Right renal cortex interstitium (tissue), 3 donors: ENCODE measurements at places on chromosomes 6 and 20. TPM values are rescaled to one million over a fixed set of nuclear protein-coding genes. Genes with fewer than 3 reads are reported as not detected.

- DNase-seq, result no peak
Observed at GRCh38 chr6:132568611-132569010, 1.5 kb upstream of the TAAR6 start.

GRCh38 chr6:8888468-8888867, 453.1 kb upstream of the SLC35B3 start:
- DNase-seq, result no peak

GRCh38 chr6:153167061-153167891, 36.2 kb upstream of the RGS17 start:
- DNase-seq, result no peak

GRCh38 chr6:145415616-145416015, 319.7 kb downstream of the EPM2A start:
- no peak for DNase-seq

DNA sequence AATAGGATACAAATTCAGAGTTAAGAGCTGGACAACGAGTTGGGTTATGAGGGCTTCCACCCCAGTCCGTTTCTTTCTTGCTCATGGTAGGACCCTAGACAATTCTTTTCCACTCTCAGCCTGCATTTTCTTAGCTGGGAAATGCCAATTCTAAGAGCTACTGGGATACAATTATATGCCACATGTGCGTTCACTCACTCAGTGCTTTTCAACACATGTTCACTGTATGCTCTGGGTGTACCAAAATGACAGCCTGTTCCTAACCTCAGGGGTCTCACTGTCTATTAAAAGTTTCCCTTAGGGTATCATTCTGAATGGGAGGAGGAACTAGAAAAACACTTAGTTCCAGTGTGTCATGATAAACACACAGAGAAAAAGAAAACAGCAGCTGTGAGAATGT, 505 bp upstream of the DEFB115 start:
- no peak for DNase-seq

DNA sequence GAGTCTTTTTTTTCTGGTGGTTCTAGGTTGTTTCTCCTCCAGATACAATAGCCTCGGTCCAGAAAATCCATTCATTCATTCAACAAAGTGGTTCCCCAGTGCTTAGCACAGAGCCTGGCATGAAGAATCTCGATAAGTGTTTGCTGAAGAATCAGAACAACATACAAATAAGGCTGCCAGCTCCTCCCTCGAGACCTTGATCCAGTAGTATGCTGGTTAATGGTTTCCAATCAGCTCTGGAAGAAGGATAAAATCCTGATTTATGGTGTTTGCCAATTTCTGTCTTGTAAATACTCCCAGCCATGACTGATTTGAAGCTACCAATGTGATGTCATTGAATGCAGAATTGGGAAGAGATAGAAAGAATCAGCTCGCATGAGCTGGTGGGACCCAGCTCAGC, 3.3 kb downstream of the HSPA12B start:
- no peak for DNase-seq

DNA sequence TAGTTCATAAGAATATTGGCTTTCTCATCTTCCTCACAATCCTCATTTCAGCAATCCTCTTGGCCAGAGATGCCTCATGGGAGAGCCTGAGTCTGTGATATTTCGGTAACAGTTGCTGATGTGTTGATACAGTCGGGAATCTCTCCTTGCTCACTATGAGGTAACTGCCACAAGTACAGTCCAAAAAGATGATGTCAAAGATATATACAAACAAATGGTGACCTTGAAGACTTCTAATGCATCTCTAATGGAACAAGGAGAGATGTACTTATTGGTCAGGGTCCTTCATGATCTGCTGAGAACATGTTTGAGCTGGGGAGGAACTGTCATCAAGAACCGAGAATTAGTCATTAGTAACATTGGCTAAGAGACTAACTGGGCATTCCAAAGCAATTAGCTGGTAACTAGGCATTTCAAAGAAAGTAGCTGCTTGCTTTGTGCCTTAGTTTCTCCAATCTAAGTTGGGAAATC, 56.1 kb downstream of the FILIP1 start:
- DNase-seq, result no peak

DNA sequence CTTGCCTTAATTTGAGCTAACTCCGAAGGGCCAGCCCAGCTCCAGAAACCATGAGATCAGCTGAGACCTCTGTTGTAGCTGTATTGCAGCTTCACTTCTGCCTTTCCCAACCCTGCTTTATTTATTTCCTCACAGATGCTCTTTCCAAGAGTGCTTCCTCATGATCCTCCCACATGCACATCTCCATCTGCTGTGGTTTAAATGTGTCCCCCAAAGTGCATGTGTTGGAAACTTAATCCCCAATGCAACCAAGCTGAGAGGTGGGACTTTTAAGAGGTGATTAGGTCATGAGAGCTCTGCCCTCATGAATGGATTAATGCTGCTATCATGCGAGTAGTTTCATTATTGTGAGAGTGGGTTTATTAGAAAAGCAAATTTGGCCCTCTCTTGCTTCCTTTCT, 164.4 kb upstream of the TAB2 start:
- DNase-seq, result no peak

DNA sequence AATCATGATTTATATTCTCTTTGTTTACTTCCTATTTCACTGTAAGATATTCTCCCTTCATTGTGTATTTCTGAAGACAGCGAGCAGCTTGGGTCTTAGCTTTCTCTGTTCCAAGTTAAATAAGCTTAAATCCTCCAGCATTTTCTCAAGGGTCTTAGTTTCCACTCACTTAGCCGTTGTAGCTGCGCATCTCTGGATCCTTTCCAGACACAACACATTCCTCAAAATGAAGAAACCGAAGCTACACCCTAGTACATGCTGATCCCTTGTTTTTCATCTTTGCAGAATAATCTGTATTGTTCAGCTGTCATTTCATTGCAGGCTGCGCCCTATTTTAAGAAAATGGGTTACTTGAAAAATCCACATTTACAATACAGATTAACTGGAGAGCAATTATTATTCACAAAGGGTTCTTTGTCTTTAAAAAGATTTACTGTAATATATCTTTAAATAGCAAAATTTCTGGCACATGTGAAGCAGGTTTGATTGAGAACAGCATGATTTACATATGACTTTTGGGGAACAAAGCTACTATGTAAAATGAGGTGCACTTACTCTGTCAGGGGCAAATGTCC, 375.8 kb downstream of the QKI start:
- DNase-seq, result no peak

DNA sequence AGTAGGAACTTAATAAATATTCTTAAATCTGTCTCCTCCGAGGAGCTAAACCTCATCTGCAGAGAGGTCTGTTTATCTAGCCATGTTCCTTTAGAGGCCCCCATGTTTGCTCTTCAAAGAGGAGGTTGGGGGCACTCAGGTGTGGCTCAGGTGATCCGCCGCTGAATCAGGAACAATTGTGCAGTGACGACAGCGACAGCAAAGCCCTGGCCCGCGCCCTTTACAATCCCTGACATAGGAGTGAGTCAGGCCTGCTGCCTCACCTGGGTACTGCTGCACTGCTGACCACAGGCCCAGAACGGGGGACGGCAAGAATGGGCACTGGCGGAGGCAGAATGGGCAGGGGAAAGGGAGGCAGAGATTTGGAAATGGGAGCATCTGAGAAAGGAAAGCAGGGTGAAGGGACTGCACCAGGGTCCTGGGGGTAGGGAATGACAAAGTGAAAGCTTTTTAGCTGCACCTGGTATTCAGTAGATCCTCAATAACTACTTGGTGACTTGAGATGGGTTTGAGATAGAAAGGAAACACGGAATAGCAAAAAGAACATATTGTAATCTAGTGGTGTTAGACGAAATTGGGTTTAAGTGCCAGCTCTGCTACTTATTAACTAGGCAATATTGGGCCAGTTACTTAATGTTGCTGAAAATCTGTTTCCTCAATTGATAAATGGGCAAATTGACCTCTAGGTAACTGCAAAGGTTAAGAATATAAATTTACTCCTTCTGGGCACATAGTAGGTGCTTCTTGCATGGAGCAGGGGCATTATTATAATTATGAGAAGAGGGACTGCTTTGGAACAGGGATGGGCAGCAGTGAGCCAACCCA, 5.4 kb upstream of the IER3 start:
- DNase-seq, result no peak

DNA sequence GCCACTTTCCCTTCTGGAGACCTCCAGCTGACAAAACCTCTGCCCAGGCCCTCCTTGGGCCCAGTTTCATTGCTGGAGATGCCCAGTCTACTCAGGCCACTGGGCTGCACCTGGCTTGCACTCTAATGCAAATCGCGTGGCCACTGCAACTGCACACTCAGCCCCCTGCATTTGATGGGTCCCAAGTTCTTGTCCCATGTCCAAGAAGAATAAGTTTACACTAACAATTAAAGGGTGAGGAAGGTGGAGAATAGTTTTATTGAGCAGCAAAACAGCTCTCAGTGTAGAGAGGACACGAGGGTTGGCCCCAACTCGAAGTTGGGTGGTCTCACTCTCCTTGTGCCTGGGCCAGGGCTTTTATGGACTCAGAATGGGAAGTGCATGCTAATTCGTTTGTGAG, 31.9 kb upstream of the THEMIS start:
- no peak for DNase-seq

GRCh38 chr20:21714297-21715192, 9.1 kb downstream of the PAX1 start:
- DNase-seq, result no peak

C20orf202 gene
- 0.58 TPM for polyA plus RNA-seq

PXMP4 gene
- polyA plus RNA-seq, result 8.5 TPM

IER3 gene
- 23.3 TPM for polyA plus RNA-seq

DSN1 gene
- polyA plus RNA-seq, result 18.5 TPM

MMP24 gene
- polyA plus RNA-seq, result 1.6 TPM

HCK gene
- polyA plus RNA-seq, result 2.6 TPM

ANGPT4 gene
- polyA plus RNA-seq, result 0.15 TPM

CLDN20 gene
- 0.51 TPM for polyA plus RNA-seq
